ENCODE measurements at places on chromosomes 4 and X.
A peak's percentile ranks its signal among the peaks of the same experiment; 100 is the strongest.

GRCh38 chr4:87078987-87079486 lies 141.4 kb downstream of the KLHL8 start:
- DNase-seq, result no peak

DNA sequence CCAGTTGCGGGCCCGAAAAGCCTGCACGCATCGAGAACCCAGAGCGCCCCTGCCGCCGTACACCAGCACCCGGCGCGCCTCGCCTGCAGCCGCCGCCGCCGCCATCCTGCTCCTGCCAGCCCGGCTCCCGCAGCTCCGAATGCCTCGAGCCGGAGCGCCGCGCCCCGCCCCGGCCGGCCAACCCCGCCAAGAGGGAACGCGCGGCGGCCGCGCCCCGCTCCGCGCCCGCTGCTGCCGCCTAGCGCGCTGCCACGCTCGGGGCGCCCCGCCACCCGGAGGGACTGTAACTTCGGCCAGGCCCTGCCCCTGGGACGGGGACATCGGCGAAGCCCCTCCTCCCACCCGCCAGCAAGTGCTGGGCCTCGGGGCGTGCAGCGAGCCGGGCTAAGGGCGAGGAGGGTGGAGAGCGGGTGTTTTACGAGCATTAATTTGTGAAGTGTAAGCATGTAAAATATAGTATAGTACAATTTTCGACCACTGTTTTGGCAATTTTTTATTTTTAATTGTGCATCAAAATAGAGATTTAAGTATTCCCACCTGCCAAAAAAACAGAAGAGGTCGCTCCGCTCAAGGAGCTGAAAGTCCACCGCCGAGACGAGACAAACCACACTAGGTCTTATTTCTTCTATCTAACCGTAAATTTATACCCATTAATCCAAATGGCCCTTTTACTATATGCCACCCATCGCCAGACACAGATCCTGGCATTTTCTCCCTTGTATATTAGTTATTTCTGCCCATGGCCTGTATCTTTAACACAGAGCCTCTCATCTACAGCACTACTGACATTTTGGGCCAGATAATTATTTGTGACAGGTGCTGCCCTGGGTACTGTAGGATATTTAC lies at the start of gene QDPR:
TSS of gene QDPR (minus strand) at position 141 of the 846 bp plus-strand sequence. CDS start at position 105, 36 bp downstream.
- DNase-seq, result peak; percentile 69

GRCh38 chr4:122393276-122393675 lies 14.5 kb downstream of the ADAD1 start:
- no peak for DNase-seq

DNA sequence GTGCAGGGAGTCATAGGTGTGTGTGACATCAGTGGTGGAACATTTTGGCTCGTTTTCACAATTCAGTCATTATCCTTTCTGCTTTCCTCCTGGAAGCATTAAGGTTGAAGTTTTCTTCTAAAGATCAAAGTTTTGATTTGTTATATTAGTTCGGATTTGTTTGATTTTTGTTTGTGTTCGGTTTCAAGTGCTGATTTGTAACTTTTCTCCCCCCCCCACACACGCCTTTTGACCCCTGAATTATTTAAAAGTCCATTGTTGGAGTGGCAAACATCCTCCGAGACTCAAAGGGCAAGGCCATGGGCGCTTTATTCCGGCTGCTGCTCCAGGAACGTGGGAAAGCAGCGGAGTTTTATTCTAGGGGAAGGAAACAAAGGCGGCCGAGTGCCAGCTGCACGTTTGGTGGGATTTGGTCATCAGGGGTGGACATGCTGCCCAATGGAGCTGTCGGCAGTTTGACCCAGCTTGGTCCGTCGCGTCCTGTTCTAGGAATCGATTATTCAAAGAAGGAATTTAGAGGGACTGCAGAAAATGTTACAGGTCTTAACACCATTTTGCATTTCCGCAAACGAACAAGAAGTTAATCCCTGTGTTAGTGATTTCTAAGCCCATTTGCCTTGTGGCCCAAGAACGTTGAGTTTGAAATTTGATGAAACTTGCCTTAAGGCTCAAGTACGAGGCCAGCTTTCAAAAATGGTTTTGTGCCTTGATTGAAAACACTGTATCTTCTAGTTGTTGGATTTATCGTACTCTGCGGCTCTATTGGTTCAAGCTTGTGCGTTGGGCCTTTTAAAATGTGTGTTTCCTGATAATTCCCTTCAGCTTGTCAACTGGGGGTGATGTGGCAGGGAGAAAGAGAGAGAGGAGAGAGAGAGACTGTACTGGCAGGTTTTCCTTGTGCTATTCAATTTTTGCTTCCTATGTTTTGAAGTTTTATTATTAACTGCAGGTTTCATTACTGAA lies 565 bp upstream of the ZNF41 start:
- DNase-seq, result no peak

DNA sequence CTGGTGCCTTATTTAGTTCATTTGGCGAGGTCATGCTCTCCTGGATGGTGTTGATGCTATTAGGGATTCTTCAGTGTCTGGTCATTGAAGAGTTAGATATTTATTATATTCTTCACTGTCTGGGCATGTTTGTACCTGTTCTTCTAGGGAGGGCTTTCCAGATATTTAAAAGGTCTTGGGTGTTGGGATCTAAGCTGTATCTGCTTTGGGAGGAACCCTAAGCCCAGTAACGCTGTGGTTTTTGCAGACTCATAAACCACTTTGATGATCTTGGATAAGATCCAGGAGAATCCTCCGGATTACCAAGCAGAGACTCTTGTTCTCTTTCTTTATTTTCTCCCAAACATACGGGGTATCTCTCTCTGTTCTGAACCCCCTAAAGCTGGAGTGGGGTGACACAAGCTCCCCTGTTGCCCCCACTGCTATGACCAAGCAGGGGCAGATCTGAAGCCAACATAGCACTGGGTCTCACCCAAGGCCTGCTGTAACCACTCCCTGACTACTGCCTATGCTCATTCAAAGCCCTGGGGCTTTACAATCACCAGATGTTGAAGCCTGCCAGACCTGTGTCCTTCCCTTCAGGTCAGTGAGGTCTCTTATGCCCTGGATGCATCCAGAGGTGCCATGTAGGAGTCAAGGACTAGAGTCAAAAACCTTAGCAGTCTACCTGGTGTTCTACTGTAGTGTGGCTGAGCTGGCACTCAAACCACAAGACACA lies 187.6 kb downstream of the GUCY2F start:
- DNase-seq, result no peak

- no peak for DNase-seq
Observed at GRCh38 chr4:38787693-38788092, 4.9 kb upstream of the TLR10 start.

GRCh38 chr4:168694667-168695066 lies 197.8 kb downstream of the PALLD start:
- DNase-seq, result no peak

DNA sequence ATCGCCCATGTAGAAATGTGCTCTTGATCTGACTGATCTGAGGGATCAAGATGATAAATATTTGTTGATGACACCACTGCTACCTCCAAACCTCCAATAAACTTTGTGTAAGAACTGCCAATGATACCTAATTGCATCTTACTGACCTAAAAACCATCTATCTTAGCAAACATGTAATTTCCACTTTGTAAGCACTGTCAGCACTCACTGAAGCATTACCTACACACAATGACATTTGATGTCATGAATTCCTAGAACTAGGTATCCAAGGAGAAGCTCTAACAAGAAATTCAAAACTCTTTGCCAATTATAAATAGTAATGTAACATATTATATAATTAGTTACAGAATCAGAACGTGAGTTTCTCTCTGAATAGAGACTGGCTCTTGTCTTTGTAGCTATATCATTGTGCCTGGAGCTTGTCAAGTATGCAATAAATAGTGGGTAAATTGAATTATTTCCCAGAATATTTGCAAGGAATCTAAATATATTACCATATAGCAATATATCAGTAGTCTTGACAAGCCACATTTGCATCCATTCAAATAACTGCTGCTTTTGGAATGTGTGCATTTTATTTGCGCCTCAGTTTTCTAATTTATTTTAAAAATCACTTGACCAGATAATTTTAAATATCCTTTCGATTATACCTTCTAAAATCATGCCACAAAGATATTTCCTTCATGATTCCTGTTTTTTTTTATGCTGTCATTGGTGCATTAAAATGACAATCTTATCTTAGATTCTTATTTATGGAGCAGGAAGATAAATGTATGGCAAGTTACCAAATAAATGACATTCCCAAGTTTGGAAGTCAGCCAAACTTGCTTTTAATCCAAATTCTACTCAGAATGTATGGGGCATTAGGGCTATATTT lies 232.3 kb upstream of the NEIL3 start:
- no peak for DNase-seq

DNA sequence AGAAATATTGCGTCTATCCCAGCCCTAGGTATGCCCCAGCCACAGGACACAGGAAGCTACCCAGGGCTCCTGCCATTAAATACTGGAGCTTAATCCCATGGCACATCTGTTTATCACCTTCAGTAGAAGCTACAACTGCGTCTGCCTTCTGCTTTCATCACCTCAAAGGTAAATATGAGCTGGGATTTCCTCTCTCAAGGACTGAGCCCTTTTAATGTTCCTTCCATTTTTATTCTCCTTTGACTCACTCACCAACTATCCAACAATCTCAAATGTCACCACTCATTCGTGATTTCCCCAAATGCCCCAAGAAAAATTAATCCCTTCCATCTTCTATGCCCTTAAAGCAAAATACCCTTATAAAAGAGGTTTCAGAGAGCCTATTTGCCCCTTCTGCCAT lies 1.8 kb upstream of the MID1 start:
- no peak for DNase-seq

GRCh38 chr4:178953447-178954120 lies 1511.3 kb upstream of the AGA start:
- no peak for DNase-seq

- no peak for DNase-seq
Observed at GRCh38 chrX:49271341-49271740, 1.7 kb downstream of the PPP1R3F start.

GRCh38 chr4:110128472-110128919 lies 69.9 kb downstream of the ELOVL6 start:
- DNase-seq, result no peak

- no peak for DNase-seq
Observed at GRCh38 chr4:5933116-5933515, 40.2 kb upstream of the CRMP1 start.

- DNase-seq, result no peak
Observed at GRCh38 chr4:16608123-16608522, 290.3 kb downstream of the LDB2 start.

DNA sequence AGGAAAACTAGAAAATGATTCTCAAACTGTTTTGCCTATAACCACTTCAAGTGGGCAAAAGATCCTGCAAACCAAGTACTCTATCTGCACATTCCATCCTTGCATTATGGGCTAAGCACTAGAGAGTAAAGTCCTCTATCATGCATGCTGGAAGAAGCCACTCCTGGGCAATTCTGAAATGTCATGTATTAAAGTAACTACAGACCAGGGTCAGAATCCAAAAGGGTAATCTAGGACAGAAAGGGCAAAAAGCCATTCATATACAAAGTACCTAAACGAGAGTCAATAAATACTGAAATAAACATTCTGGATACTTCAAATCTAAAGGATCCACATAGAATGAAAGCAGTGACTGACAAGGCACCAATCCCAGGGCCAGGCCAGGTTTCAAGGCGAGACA lies 1.0 kb downstream of the SNX12 start:
- no peak for DNase-seq

- DNase-seq, result no peak
Observed at GRCh38 chr4:55154933-55155332, 29.5 kb upstream of the KDR start.

DNA sequence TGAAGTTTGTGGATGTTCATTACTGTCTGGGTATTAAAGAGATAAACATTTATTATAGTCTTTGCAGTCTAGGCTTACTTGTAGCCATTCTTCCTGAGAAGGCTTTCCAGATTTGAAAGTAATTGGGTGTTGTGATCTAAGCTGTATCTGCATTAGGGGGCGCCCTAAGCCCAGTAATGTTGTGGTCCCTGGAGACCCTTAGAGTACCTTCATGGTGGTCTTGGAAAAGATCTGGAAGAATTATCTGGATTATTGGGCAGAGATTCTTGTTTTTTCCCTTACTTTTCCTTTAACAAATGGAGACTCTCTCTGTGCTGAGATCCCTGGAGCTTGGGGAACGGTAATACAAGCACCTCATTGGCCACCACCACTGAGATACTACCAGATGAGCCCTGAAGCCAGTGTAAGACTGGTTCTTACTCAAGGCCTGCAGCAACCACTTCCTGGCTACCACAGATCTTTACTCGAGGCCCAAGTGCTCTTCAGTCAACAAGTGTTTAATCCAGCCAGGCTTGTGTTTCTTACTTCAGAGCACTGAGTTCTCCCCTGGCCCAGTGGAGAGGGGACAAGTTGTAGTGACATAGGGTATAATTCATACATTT lies 63.1 kb downstream of the RTL3 start:
- no peak for DNase-seq

GRCh38 chr4:112377171-112377570 lies 80.0 kb downstream of the ALPK1 start:
- no peak for DNase-seq

DNA sequence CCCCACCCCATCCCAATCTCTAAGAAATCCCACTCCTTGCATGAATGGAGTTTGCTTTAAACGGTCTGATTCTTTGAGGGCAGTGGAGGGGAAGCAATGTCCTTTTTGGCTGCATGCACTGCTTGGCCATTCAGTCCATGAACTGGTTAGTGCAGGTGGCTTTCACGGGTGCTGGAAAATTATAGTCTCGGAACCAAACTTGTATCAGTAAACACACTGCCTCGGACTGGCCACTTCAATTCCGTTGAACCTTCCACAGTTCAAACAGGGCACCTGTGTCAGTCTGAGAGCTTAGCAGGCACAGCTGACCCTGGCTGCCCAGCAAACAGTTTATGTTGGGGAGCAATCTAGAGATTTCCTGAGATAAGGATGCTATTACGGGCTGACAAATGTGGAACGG lies 255.6 kb downstream of the DHX15 start:
- no peak for DNase-seq

DNA sequence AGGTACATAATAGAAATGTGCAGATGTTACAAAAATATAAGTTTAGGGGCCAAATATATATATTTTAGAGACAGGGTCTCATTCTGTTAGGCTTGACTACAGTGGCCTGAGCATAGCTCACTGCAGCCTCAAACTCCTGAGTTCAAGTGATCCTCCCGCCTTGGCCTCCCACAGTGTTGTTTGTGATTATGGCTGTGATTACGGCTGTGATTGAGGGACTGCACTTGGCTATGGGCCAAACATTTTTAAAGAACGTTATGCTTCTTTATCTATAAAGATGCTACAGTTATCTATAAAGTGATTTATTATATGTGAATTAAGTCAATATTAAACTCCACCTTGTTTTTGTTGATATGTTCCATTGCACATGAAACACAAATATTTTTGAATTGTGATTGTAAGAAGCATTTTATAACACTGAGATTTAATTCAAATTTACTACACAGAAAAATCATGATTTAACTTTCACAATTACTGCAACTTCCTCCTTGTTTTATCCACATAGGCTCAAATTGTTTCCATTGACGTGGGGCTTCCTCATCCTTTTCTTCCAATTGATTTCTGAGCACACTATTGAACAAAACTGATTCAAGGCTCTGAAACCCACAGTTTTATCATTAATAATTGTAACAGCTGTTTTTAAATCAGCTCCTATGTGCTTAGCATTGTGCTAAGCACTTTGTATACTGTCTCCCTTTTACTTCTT lies 68.4 kb upstream of the BMPR1B start:
- DNase-seq, result no peak

Measured in T-cell (primary cell).